CD8-positive, alpha-beta memory T cell (primary cell): ENCODE measurements at places on chromosomes 2 and 18. TPM values are rescaled to one million over a fixed set of nuclear protein-coding genes. Genes with fewer than 3 reads are reported as not detected.

The DUSP2 gene
- 237 TPM for total RNA-seq

The SP100 gene
- total RNA-seq = 84.4 TPM

The ZNF516 gene
- total RNA-seq = 1.6 TPM

DNA sequence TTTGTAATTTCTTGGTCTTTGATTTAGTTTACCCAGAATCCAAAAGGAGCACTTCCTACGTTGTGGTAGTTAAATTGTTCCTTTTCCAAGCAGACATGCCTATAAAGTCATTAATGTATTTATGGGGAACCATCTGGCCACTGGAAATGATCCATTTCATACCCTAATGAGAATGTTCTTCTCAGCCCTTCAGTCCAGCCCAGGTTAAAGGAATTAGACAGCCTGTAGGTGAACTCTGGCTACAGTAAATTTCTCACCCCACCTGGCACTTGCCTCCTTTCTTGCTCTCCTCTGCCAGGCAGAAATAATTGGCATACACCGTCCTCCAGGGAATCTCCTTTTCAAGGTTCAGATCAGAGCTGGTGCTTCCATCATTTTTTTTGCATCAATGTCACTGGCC lies 121.1 kb downstream of the SETBP1 start:
- H3K36me3 ChIP-seq = no peaks in the 10 kb centered on the region
- no peak for DNase-seq
- H3K4me3 ChIP-seq = no peak overlapping the region
- H3K27me3 ChIP-seq = no peaks in the 10 kb centered on the region
- H3K4me1 ChIP-seq = no peaks in the 10 kb centered on the region
- H3K27ac ChIP-seq = no peak overlapping the region

GRCh38 chr18:55934821-55935220 lies 346.8 kb upstream of the TCF4 start:
- DNase-seq = no peak
- no peaks in the 10 kb centered on the region for H3K27me3 ChIP-seq
- no peak overlapping the region for H3K4me3 ChIP-seq
- H3K4me1 ChIP-seq = no peaks in the 10 kb centered on the region
- no peaks in the 10 kb centered on the region for H3K36me3 ChIP-seq

DNA sequence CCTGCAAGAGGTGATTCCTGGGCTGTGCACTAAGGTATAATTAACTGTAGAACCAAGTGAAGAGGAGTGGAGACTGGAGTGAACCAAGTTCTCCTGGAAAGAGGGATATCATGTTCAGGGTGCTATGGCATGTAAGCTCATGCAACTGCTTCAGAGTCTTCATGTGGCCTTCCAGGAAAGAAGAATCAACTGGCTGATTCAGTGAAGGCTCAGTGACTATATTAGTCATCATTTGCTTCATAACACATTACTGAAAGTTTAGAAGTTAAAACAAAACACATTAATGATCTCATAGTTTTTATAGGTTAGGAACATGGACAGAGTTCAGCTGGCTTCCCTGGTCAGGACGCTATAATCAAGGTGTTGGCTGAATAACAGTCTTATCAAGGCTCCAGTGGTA lies 1200.8 kb upstream of the GYPC start:
- DNase-seq = no peak
- H3K27me3 ChIP-seq = no peaks in the 10 kb centered on the region

DNA sequence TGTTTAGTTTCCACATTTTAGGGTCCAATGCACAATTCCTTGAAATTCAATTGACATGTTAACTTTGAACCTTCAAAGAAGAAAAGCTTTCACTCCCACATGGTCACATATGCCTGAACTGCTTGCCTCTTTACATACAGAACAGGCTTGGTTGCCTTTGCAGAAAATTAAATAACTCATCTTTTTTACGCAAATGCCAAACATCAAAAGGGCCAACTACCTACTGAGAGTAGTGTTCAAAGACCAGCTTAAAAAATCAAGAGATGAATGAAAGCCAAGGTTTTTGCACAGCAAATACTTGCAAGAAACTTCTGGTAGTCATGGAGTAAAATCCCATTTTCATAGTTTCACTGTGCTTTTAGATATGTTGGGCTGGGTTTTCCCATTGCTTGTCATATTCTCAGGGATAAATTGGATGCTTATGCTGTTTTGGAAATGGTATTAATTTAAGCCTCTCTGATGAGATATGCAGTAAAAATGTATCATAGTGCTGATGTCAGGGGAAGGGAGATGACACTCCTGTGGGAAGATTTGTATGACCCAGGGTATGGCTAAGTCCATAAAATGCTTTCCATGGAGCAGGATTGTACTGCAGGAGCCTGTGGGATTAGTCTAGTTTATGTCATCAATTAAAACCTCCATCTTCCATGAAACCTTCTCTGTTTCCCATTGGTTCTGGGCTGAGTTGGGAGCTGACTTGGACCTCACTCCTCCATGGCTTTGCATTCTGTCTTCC lies 60.6 kb upstream of the DARS1 start:
- H3K4me1 ChIP-seq = peaks cover 25% of the 10 kb centered on the region
- H3K4me3 ChIP-seq = no peak overlapping the region
- H3K27ac ChIP-seq = no peak overlapping the region
- no peak for DNase-seq

- no peaks in the 10 kb centered on the region for H3K4me1 ChIP-seq
- H3K4me3 ChIP-seq = no peak overlapping the region
- no peak for DNase-seq
- no peaks in the 10 kb centered on the region for H3K36me3 ChIP-seq
- no peaks in the 10 kb centered on the region for H3K27me3 ChIP-seq
Observed at GRCh38 chr18:48179666-48180065, 229.5 kb downstream of the ZBTB7C start.

DNA sequence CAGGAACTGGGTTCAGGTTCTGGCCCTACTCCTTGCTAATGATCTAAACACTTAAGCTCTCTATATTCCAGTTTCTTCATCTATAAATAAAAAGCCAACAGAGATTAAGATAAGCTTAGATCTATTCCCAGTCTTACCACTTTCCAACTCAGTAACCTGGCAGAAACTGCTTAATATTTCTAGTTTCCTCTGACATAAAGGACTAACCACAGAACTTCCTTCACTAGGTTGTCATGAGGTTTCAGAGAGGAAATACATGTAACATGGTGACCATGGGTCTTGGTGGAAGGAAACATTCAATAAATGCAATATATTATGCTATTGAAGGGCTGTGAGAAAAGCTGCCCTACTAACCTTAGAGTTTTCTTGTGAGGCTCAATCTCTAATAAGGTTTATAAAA lies 114.4 kb upstream of the PDE1A start:
- no peak overlapping the region for H3K27ac ChIP-seq
- no peaks in the 10 kb centered on the region for H3K27me3 ChIP-seq
- no peak for DNase-seq
- no peaks in the 10 kb centered on the region for H3K36me3 ChIP-seq

DNA sequence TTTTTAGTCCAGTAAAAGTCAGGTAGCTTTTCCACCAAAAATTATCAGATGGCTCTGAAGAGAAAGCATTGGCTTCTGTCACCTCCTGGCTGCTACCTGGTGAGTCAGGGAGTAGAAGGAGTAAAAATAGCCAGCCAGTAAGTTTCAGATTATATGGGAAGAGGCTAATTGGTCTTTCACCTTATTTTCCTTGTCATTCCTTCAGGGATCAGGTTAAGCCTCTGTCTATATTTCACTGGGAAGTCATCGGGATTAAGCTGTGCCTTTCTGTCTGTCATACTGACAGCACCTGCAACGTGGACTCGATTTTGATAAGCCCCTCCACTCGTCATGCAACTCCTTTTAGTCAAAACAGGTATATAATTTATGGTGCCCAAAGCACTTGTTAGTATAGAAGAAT lies 380.7 kb upstream of the CELF4 start:
- H3K36me3 ChIP-seq = no peaks in the 10 kb centered on the region
- no peak overlapping the region for H3K27ac ChIP-seq
- no peaks in the 10 kb centered on the region for H3K4me1 ChIP-seq
- DNase-seq = no peak
